GDM1 (cell line): ENCODE measurements at places on chromosomes 6 and 20.

- no peak for DNase-seq
Observed at GRCh38 chr6:88179692-88180091, 13.5 kb upstream of the CNR1 start.

- no peak for DNase-seq
Observed at GRCh38 chr6:119979862-119980261, 630.3 kb upstream of the MAN1A1 start.

DNA sequence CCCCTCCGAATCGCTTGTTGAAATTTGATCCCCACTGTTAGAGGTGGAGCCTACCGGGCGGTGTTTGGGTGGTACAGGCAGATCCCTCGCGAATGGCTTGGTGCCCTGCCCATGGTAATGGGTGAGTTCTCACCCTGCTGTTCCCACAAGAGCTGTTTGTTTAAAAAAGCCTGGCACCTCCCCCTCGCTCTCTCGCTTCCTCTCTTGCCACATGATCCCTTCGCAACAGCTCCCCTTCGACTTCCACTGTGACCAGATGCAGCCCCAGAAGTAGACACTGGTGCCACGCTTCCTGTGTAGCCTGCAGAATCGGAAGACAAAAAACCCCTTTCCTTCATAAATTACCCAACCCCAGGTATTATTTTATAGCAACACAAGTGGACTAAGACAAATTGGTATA, 292.2 kb upstream of the QKI start:
- no peak for DNase-seq

GRCh38 chr20:11083841-11084240, 410.0 kb upstream of the JAG1 start:
- no peak for DNase-seq

DNA sequence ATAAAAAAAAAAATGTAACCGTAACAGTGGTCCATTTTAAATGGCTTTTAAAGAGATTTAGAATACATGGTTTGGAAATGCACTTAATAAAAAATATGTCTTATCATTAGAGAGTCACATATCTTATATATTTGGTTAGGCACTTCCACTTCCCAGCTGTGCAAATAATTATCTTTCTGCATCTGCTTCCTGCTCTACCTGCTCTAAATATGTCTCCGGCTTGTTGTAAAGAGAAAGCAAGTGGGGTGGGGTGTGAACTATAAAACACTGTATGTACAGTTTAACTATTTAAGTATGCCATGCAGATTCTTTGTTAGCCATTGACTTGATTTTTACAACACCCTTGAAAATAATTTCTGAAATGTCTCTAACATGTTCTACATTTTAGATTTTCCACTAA, 106.3 kb downstream of the NKAIN2 start:
- no peak for DNase-seq

- DNase-seq: no peak
Observed at GRCh38 chr6:121443971-121444541, 8.6 kb downstream of the GJA1 start.

GRCh38 chr6:167849846-167850459, 23.2 kb downstream of the AFDN start:
- DNase-seq: no peak

DNA sequence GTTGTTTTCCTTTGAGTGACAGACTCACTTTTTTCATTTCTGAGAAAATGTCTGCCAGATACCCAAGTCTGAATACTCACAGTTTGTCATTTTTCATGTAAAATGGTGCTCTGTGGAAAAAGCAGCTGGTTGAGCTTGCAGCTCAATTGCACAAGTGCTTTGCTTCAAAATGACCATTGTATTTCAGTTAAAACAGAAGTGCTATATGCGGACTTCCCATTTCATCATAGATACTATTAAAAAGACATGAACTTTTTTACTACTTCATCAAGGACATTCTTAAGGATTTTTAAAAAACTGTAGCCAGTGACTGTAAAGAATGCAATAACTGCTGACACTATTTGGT, 61.5 kb downstream of the KCNS1 start:
- DNase-seq: no peak

DNA sequence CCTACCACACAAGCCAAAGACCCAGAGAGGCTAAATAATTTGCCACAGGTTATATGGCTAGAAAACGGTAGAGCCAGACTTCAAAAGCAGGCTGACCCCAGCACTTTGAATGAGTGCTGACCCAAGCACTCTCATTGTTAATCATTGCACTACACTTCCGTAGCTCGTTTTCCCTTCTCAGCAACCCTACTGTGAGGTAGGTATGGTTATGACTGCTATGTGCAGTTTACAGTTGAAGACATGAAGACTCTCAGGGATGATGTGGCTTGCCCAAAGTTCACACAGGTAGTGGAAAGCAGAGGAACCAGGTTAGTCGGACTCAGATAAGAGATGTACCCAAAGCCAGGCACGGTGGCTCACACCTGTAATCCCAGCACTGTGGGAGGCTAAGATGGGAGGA, 33.5 kb upstream of the RIMS4 start:
- no peak for DNase-seq

- DNase-seq: no peak
Observed at GRCh38 chr6:37221585-37222124, 35.9 kb upstream of the TBC1D22B start.

GRCh38 chr20:14374196-14374595, 36.8 kb upstream of the FLRT3 start:
- no peak for DNase-seq

GRCh38 chr6:166195860-166196238, 28.2 kb upstream of the TBXT start:
- no peak for DNase-seq

DNA sequence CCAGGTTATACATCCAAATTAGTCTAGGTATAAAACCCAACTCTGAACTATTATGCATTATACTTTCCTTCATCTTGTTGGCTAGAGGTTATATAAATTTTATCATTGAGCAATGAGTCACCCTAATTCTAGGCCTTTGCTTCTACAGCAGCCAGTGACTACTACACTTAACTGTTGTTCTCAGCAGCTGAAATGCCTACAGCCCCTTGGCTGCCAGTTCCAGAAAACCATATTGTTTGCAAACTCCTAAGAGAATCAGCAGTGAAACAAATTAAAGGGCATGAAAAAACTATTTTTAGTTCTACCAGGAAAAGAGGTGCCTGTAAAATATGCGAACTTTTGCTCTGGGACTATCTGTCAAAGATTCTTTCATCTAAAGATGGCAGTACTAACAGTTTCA, 292.8 kb downstream of the FRK start:
- no peak for DNase-seq

- DNase-seq: no peak
Observed at GRCh38 chr20:46746956-46747526, 37.6 kb downstream of the SLC2A10 start.

DNA sequence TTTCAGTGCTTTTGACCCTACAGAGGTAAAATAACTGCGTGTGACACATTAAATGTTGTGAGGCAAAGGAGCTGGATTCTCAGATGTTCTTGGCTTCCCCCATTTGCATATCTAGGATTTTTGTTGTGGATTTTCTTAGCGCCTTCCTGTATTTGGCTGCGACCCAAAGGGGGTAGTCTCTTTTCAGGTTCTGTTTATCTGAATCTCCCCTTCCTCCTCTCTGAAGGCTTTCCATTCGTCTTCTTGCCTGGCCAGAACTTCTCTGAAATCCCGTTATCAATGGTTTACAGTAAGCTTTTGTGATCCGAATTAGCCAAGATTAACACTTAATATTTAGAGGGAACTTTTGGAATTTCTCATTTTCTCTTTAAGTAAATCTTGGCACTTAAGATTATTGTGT, 60.8 kb downstream of the ADGRB3 start:
- no peak for DNase-seq

DNA sequence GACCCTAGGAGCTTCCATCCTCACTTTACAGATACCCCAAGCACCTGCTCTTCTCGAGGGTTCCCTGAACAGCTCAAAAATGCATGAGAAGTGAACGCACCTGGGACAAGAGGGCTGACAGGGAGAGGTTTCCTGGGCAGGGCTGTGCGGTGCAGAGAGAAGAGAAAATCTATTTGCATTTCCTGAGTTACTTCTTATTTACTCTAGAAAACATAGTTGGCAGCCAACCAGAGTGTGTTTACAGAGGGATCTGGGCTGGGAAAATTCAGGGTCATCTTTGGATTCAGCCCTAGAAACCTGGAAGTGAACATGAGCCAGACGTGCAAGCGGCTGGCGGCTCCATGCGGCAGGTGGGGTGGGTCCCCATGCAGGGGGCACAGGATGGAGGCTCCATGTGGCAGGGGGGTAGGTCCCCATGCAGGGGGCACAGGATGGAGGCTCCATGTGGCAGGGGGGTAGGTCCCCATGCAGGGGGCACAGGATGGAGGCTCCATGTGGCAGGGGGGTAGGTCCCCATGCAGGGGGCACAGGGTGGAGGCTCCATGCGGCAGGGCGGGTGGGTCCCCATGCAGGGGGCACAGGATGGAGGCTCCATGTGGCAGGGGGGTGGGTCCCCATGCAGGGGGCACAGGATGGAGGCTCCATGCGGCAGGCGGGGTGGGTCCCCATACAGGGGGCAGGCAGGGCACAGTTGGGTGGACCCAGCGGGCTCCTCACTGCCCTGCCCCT, 342.0 kb downstream of the TAF4 start:
- no peak for DNase-seq

GRCh38 chr6:109304284-109305015, 77.8 kb downstream of the CD164 start:
- peak; percentile 95 for DNase-seq

DNA sequence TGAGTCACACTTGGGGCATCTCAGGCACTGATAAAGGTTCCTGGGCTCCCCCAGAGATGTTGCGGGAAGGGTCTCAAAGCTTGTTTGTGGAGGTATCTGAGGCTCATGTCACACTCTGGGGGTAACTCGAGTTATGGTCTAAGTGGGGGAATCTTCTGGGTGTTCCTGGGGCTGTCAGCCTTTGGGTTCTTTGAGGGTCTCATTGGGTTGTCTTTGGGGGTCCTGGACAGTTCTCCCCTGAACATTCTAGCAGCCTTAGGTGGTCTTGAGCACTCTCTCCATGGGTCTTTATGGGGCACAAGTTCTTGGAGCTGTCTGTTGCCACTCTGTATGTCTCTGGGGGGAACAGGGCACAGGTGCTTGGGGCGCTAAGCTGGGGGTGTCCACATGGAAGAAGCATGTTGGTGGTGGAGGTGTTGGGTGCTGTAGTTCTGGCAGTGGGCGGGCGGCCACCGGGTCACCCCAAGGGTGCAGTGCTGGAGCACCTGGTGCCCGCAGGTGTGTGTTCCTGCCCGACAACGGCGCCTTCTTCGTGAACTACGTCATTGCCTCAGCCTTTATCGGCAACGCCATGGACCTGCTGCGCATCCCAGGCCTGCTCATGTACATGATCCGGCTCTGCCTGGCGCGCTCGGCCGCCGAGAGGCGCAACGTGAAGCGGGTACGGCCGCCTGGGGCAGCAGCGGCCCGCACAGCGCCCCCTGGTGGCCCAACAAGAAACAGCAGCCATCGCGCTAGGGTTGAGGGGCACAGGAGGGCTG, 7.1 kb upstream of the CAPN11 start:
- peak; percentile 57 for DNase-seq

DNA sequence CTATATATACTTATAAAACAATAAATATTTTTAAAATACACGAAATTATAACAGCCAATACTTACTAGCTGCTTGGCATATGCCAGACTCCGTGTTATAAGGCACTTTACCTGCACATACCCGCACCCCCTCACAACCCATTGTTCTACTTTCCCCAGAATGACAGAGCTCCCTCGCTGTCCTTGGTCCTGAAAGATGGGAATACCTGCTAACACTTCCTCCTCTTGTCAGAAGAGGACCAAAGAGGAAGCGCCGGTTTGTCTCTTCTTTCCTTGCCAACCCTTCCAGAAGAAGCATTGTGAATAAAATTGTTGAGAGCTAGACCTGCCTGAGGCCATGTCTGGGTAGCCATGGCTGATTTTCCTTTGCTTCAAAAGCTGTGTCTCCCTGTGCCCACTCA, 149.3 kb downstream of the PTPRT start:
- DNase-seq: no peak

DNA sequence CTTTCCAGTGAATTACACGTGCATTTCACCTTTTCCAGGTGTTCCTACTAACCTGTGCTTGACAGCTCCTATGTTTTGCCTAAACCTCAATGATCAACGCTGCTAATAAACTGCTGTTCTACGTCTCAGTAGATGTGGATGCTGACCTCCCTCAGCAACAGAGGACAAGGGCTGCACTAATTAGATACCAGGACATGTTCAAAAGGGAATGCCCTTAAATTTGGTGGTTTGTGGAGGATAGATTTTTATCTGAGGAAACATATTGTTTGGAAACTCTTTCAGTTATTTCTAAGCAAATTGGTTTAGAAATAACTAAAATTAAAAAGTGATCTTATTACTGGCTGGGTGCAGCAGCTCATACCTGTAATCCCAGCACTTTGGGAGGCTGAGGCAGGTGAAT, 19.1 kb upstream of the ZDHHC14 start:
- no peak for DNase-seq

DNA sequence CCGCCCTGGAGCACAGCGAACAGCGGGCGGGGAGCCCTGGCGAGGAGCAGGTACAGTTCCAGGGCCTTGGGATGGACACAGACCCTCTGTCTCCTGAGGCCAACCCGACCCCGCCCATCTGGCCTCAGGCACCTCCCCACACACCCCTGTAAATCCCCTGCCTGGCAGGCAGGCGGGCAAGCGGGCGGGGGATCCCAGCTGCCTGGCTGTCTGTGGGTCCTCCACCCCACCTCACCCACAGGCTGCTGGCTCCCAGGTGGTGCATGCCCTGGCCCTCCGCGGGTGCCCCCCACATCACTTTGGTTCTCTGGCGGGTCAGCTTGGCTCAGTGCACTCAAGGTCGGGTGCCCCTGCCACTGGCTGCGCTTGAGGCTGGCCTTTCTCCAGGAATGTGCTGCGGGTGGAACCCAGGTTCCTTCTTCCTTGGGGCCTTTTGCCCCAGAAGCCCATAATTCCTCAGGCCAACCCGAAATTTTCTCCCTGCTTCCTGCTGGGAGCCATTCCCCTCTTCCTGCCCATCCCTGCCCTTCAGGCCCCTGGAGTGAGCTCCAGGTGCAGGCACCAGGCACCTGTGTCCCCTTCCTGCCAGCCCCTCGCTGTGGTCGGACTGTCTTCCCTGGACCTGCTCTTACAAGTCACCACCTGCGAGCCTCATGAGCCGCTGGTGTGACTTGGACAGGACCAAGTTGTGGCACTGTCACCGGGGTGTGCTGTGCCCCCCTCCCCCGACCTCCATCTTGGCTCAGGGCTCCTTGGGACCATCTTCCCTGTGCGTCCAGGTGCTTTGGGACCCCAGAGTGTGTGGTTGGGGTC, 5.3 kb upstream of the TNFRSF6B start:
- no peak for DNase-seq

DNA sequence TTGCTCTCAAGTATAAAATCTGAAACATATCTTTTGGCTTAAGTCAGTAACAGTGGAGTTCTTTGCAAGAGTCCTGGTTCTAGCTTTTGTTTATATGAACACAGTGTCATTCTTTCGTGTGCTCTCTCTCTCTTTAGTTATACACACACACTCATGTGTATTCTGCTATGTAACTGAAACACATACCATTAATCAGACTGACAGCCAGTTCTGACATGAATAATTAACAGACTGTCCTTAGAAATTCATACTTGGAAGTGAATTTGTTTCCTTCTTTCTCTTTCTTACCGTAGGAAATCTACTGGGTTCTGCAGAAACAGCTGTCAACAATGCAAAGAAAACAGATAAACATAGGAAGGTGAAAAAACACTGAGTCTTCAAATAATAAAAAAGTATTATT, 2.5 kb downstream of the MCM9 start:
- no peak for DNase-seq

- DNase-seq: no peak
Observed at GRCh38 chr6:26502165-26502564, 2.1 kb downstream of the BTN1A1 start.
